ENCODE measurements at places on chromosomes 3 and 15. TPM values are rescaled to one million over a fixed set of nuclear protein-coding genes. Genes with fewer than 3 reads are reported as not detected.

Gene GPR62
- not detected for total RNA-seq

GRCh38 chr3:23676093-23676492, 129.7 kb upstream of the UBE2E1 start:
- no peak for DNase-seq

Gene LMAN1L
- total RNA-seq: not detected

DNA sequence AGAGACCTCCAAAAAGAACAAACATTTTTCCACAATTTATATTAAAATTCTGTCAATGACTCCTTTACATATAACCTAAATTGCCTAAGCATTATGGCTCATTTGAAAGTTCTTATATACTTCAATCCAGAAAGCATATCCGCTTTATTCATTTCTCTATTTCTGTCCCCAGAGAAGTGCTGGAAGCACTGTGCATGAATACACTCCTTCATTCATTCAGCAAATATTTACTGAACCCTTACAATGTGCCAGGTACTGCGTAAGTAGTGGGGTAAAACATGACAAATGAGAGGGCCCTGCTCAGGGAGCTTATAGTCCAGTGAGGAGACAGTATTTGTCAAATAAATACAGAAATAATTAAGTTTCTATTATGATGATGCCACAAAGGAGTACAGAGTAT, 3.3 kb downstream of the PDCD10 start:
- DNase-seq: no peak

Gene SEMA5B
- total RNA-seq: not detected

Gene CCDC54
- not detected for total RNA-seq

GRCh38 chr15:25671132-25671531, 192.0 kb downstream of the ATP10A start:
- DNase-seq: no peak

DNA sequence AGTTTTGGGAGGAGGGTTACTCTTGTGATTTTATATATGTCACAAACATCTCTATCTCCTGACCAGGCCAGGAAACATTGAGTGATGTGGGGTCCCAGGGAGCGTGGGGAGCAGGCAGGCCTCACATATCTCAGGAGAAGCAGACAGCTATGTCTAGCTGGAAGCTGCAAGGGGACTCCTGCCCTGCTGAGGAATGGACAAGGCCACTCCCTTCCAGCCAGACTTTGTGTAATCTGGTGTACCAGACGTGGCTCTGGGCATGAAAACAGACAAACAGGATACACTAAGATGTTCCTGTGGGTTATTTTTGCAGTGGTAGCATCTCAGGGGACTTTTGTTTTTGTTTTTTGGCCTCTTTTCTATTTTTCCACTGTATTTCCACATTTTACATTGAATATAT, 23.2 kb downstream of the CYP8B1 start:
- no peak for DNase-seq

- no peak for DNase-seq
Measured at GRCh38 chr3:11116336-11117059, 37.8 kb upstream of the HRH1 start.

GRCh38 chr15:26660241-26660640, 112.6 kb downstream of the GABRB3 start:
- DNase-seq: no peak

Gene ADGRG7
- not detected for total RNA-seq

DNA sequence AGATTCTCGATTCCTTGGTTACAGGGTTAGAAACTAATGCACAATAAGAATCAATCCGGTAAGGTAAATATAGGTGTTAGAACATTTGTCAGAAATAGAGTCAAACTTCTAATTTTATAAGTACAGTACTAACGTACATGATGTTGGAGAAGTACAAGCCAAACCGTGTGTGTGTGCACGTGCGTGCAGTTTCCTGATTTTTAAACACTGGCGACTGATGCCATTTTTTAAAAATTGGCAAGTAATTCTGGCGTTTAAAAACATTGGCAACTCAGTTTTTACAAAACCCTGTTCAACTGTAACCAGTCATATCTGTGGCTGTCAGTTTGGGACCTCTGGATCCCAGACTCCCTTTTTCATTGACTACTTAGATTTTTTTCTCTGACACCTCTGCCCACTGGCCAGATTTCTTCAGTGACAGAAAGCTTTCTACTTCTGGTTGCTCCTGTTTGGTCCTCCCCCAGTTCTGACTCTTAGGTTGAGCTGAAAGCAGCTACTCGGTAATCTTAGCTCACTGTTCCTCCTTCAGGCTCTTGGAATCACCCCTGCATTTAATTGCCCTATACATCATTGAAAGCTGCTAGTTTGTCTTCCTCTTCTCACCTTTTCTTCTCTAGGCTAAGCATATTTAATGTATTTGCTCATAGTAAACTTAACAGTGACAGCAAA, 843 bp downstream of the ATG7 start:
- DNase-seq: peak; percentile 11

DNA sequence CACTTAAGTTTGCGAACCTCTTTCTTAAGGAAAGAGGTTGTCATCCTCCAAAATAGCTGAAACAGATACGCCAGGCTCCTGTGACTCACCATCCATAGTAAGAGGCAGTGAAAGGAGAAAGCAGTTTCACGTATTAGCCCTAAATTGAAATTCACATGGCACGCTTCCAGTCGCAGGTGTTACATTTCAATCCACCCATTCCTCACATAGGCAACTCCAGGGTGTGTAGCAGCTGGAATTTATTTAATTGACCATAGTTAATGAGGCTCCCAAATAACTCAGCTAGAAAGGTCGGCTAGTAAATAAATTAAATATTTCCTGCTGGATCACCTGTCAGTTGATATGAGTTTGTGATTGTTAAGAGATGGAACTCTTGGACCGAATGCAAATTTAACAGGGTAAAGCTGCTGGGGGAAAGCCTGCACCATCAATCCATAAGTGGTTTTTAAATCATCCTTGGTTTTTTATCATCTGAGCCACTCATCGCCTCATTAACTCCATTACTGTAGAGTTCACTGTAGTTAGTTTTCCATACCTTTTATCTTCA, 19.6 kb downstream of the NSUN3 start:
- no peak for DNase-seq

Gene OR5H6
- not detected for total RNA-seq

Gene EPHA3
- not detected for total RNA-seq

DNA sequence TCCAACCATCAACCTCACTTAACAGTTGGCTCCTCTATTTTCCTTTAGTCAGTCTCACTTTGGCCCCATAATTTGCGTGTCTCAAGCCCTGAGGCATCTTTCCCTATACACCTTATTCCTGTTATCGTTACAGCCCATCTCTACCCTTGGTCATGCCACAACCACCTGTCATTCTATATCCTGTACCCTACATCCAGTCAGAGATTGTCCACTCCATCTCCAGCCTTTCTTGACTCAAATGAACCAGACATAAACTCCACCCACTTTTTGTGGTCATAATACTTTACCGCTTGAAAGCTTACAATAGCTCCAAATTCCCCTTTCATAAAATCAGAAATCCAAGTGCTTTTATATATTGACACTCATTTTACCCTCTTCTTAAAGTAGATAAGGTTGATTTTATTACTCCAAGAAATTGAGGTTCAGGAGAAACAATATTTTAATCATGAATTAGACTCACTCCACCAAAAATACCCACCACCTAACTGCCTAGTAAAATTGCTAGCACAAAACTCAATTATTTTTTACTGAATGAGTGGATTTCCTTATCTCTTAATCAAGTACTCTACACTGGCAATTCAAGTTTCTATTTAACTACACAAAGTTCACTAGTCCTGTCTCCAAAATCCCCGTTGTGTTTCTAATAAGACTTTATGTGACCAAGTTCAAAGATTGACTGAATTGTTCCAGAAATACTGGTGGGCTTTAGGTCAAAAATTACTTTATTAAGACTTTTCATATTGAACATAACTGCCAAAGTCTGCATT, 9.1 kb downstream of the CCR4 start:
- DNase-seq: no peak

DNA sequence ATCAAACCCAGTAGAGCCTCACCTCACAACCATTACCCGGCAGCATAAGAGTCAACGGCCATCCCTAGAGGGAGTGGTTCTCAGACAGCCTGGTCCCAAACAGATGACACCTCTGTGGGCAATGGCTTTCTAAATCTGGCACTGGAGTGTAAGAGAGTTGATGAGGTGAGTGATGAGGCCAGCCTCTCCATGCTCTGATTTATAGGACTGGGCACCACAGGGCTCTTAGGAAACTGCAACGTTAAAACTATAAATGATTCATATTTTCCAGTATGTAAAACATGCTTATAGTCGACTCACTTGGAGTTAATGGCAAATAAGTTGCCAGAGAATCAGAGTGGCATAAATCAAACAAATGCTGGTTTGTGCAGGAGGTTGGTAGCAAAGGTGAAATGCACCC, 187.7 kb downstream of the GREM1 start:
- DNase-seq: no peak

Gene XCR1
- total RNA-seq: not detected

- DNase-seq: no peak
Measured at GRCh38 chr3:72181251-72181650, 396.3 kb upstream of the PROK2 start.

DNA sequence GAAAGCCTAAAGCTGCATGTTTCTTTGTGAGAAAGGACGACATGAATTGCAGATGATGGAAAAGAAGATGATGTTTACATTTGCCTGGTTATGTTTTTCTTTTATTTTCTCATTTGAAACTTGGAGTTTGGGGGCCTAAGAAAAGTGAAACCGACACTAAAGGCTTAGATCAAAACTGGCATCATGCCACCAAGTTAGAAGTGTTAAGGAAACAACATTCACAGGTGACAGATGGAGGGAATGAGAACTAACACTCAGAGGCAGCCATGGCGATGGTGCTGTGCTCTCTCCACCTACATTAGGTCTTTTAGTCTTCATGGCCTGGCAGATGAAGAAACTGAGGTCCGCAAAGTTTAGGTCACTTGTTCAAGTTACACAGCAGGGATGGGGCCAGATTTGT, 923.6 kb downstream of the TUSC7 start:
- DNase-seq: no peak

GRCh38 chr15:90095521-90095959, 6.7 kb downstream of the IDH2 start:
- DNase-seq: no peak

DNA sequence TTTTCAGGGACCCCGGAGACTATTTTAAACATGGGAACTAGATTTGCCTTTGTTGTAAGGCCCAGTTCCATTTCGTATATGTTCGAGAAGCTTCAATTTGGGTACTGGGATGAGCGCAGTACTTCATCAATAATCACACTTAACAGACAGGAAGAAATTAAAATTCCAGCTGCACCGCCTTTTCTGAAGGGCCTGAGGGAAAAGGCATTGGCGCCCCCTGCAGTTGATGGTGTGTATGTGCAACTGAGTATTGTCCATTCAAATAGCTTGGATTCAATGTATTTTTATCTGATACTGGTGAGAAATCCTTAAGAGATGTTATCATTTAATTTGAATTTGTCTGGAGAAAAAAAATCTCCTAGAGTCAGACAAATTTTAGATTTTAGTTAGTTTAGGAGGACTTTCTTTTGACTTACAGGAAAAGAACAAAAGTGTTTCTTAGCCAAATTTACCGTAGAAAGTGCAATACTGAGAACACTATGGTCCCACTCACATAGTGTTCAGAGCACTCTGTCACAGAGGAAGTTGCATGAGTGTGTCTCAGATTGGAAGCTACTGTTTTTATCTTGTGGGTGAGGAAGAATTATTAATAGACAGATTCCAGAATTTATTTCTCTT, 5.4 kb upstream of the ALDH1A2 start:
- DNase-seq: peak; percentile 49

DNA sequence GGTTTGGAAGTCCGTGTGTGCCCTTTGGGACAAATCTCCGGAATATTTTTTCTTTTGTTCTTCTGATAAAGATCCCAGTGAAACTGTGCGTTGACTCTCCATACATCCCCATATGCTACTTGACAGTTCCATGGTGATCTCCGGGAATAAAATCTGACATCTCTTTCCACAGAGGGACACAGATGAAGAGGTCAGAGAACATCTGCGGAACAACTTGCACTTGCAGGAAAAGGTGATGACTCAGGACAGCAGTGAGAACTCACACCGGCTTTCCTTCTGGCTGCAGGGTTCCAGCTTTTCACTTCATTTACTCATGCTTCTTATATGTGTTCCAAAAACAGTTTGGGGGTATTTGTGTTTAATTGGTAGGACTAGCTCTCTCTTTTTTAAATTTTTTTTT, 157.5 kb upstream of the CHRM5 start:
- DNase-seq: no peak

- no peak for DNase-seq
Measured at GRCh38 chr3:117480525-117480924, 770.9 kb downstream of the TUSC7 start.

Gene HRH1
- 11.3 TPM for total RNA-seq

Gene ANKRD63
- not detected for total RNA-seq

DNA sequence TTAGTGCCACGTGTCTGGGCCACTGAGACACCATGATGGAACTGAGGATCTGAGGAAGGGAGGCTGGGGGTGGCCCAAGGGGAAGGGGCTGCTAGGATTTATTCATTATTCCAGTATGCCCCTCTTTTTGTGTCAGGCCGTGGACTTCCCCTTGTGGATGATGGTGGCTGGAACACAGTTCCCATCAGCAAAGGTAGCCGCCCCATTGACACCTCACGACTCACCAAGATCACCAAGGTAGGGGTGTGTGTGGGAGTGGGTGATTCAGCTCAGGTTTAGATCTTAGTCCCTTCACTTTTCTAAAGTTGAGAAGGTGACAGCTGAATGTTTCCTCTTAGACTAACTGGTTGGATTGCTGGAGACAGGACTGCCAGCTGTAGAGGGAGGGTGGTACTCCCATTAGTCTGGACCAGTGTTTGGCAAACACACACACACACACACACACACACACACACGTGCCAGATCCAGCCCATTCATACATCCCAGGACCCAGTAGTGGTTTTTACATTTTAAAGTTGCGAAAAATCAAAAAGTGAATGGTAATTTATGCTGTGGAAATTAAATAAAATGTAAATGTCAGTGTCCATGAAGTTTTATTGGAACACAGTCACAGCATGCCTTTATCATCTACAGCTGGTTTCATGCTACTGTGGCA, 11.4 kb downstream of the EIF4G1 start:
- DNase-seq: no peak

- DNase-seq: no peak
Measured at GRCh38 chr3:40523781-40524180, 979 bp upstream of the ZNF621 start.

Gene LAMB2
- 192 TPM for total RNA-seq

DNA sequence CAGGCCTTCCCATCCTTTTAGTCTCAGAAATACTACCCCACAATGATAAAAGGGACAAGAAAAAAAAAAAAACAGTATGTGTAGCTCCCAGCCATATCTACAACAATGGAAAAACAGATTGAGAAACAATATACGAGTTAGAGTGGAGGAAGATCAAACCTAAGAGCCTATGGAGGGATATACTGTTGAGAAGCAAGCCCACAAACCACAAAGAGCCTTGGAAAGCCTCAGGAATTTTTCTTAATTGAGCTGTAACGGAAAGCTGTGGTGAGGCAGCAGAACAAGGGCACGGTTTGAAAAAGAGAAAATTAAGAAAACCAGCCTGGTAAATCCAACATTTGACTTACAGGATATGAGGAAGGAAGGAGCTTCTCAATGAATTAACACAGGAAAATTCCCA, 21.4 kb downstream of the KPNA1 start:
- peak; percentile 71 for DNase-seq

Gene TMCO5A
- not detected for total RNA-seq

Gene STXBP5L
- total RNA-seq: 0.36 TPM
